Small intestine (tissue), 16 donors: ENCODE measurements at places on chromosomes 12 and 14. TPM values are rescaled to one million over a fixed set of nuclear protein-coding genes. Genes with fewer than 3 reads are reported as not detected.
A peak's percentile ranks its signal among the peaks of the same experiment; 100 is the strongest.

PLD4 gene
- polyA plus RNA-seq, result not detected

- no peak for DNase-seq
Observed at GRCh38 chr14:50311337-50311971, 575 bp downstream of the L2HGDH start.

DNA sequence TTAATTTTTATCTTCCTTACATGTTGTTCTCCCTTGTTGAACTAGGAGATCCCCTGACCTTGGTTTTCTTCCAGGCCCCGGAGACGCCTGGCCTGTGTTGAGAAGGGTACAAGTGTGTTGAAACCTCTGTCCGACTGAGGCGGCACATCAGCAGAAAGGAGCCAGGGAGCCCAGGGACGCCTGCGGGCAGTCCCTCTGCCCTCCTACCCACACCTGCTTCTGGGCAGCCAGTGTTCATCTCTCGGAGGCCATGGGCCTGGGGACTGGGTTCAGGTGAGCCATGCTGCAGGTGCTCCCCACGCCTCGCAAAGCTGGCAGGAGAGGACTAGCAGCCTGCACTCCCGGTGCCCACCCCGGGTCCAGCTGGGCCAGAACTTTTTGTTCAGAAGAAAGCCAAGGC is 39.9 kb upstream of the EIF5 start:
- no peak for DNase-seq

HOXC4 gene
- not detected for polyA plus RNA-seq

GRCh38 chr14:90721619-90722305 is 94.5 kb downstream of the TTC7B start:
- DNase-seq, result no peak

TMEM233 gene
- polyA plus RNA-seq, result 0.18 TPM

DNA sequence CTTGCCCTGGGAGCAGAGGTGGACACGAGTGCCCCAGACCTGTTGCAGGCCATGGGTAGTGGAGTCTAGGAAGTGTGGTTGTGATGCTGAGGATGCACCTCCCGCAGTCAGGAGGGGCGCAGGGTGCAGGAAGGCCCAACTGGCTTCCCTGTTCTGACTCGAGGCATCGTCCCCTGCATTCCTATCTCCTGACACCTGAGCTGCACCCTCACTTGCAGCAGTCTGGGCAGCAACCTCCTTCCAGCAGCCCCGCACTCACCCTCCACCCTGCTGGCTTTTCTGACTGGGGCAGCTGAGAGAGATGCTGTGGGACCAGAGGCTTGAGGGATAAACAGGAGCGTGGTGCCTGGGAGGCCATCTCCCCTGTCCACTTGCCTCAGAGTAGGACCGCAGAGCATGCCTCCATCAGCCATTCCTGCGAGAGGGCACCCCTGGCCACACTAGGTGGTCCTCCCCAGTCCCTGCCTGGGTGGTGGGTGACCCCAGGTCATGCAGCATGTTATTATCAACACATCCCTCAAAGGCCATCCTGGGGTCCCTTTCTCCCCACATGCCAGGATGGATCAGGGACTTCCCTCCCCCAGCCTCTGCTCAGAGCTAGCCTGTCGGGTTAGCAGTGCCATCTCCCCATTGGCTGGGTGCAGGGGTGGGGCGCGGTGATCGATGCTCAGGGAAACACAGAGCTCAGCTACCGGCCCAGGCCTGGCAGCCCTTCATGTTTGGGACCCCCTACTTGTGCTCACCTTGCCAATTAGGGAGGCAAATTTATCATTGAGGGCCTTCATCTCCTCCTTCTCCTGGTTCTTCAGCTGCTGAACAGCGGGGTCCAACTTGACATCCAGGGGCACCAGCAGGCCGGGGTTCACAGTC is 719 bp downstream of the KRT80 start:
- DNase-seq, result no peak

- no peak for DNase-seq
Observed at GRCh38 chr12:119676573-119676972, 8.6 kb downstream of the PRKAB1 start.

GRCh38 chr14:92922883-92923743 is at the start of gene CHGA:
Gene CHGA (plus strand): TSS chr14:92923150. CDS start chr14:92923360, 210 bp downstream.
- peak; percentile 84 for DNase-seq

KRT4 gene
- 12.3 TPM for polyA plus RNA-seq

DNA sequence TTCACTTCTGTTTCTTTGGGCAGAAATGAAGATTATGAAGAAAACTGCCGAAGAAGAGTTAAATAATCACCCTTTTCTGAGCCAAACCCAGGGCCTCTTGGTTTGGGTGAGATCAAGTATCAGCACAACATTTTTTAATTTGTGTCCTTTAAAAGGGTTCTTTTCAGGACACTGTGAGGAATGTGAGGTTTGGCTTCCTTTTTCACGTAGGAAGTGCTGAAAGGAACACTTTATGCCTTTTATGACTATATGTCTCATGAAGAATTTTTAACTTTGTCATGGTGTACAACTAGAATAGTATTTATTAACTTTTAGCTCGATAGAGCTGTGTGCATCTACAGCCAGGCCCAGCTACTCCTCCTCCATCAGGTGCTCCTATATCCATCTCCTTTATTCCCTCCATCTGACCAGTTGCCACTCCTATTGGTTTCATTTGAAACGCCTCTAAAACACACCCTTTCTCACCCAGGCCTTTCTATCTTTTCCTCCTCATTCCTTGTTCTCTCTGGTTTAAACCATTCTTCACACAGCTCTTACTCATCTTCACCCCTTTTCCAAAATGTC is 103.6 kb upstream of the LRIG3 start:
- no peak for DNase-seq
